ENCODE measurements at places on chromosomes 7 and 10. TPM values are rescaled to one million over a fixed set of nuclear protein-coding genes. Genes with fewer than 3 reads are reported as not detected.

- peak; percentile 18 for DNase-seq
Measured at GRCh38 chr7:37031571-37032257, 307.4 kb upstream of the AOAH start.

- no peak for DNase-seq
Measured at GRCh38 chr10:29670761-29671160, 36.0 kb upstream of the SVIL start.

DNA sequence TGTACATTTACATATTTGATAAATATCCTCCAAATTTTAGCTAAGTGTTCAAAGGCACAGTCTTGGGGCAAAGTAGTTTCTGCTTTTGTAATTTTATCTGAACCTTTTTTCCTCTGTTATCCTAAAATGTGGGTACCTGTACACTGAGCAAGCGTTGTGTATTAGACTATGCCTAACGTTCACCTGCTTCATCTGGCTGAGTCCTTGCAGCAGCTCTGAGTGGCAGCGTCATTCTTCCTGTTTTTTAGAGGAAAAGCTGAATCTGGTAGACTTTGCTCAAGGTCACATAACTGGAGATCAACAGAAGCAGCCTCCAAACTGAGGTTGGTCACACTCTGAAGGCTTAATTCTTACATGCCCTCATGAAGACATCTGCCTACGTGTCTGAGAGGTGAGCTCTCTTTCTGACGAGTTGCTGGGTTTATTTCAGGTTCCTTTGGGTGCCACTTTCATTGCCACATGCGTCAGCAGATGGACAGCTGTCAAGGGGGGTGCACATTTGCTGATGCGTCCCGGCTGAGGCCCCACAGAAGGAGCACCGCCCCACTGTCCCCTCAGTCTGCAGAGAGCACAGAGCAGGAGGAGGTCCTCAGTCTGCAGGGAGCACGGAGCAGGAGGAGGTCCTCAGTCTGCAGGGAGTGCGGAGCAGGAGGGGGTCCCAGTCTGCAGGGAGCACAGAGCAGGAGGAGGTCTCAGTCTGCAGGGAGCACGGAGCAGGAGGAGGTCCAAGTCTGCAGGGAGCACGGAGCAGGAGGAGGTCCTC is 406.5 kb upstream of the SHH start:
- no peak for DNase-seq

CYP3A7 gene
- total RNA-seq: 0.76 TPM

DNA sequence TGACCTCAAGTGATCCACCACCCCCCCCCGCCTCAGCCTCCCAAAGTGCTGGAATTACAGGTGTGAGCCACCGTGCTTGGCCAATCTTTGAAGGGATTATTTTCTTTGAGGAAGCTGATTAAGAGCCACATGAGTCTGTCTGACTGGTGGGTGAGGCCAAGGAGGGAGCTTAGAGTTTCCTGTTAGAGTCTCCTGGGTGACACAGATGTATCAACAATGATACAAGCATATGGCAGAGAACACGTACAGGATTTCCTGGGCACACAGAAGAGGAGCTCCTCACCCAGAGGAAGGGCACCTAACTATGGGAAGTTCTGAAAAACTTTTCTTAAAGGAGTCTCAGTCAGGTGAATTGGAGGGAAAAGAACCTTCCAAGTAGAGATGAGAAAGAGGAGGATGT is 69.4 kb downstream of the GOLGA7B start:
- no peak for DNase-seq

DNA sequence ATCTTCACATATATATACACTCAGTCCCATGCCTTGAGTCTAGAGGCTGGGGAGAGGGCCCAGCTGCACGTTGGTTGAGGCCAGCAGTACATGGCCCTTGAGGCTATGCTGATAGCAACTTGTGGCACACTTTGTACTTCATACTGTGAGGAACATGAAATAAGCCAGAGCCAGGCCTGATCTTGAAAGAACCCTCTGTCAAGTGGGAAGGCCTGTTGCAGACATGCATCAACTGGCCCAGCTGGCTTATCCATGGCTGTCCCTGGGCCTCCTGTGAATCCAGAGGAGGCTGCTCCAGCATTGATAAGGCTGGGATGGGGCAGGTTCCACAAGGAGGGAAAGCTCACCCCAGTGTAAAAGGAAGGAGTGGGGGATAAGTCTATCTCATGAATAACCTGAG is 140.4 kb downstream of the NRF1 start:
- DNase-seq: no peak

NUDT13 gene
- total RNA-seq: 2.5 TPM

CYP3A4 gene
- total RNA-seq: 585 TPM

- no peak for DNase-seq
Measured at GRCh38 chr7:159139202-159139601, 5.5 kb downstream of the VIPR2 start.

GRK5 gene
- 18.5 TPM for total RNA-seq

DNA sequence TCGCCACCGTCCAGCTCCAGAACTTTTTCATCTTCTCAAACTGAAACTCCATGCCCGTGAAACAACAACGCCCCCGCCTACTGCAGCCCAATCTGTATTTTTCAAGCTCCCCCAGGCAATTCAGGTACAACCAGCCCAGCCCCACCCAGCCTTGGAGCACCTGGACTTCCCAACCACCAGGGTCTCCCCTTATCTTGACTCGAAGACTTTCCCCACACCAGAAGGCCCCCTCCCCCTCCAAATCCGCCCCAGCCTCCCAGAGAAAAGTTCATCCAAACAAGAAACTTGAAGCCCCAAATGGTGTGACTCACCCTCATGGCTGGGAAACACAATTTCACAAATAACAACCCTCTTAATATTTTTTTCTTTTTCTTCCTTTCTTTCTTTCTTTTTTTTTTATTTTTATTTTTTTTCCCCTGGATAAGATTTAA is 10.6 kb downstream of the ZCCHC24 start:
- no peak for DNase-seq

CALHM3 gene
- not detected for total RNA-seq

DNA sequence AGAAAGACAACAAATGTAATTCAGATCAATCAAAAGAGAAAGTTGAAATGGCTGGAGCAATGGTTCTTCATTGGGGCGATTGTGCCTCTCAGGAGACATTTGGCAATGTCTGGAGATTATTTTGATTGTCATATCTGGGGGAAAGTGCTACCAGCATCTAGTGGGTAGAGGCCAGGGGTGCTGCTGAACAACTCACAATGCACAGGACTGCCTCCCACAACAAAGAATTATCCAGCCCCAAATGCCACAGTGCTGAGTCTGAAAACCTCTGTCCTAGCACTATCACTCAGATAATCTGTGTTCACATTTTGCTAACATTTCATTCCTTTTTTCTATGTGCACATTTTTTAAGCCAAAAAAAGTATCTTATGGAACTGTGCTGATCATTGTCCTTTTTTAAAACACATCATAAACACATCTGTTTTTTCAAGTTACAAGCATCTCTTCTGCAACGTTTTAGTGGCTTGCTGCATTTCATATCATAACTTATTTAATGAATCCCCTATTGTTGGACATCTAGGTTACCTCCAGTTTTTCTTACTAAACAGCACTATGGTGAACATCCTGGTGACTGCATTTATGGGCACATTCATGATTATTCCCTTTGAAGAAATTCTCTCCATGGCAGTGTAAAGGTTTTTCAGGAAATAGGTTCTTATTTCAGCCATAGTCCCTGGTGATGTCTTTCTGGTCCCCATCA is 114.2 kb downstream of the C10orf105 start:
- DNase-seq: no peak

MINPP1 gene
- total RNA-seq: 22.3 TPM

DNA sequence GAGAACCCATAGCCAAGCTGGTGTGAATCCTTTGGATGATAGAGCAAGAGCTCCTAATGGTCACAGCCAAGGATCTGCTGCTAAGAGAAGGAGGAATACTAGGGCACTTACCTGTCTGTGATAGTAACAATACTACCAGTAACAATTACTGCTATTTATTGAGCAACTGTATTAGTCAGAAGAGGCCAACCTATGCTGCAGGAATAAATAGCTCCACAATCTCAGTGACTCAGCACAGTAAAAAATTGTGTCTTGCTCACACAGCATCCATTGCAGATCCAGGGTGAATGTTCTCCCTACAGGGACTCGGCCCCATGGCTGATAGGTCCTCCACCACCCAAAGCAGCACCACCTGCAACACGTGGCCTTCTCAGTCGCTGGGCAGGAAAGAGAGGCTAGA is 257.6 kb upstream of the ZMIZ1 start:
- DNase-seq: no peak

- no peak for DNase-seq
Measured at GRCh38 chr7:6430271-6430940, 17.3 kb downstream of the DAGLB start.

FMC1 gene
- total RNA-seq: 5.4 TPM

GRCh38 chr7:94559972-94560371 is 50.4 kb downstream of the CASD1 start:
- DNase-seq: no peak

- peak; percentile 87 for DNase-seq
Measured at GRCh38 chr10:72340510-72341261, 14.0 kb downstream of the DNAJB12 start.

ZNF775 gene
- 2.3 TPM for total RNA-seq

DNA sequence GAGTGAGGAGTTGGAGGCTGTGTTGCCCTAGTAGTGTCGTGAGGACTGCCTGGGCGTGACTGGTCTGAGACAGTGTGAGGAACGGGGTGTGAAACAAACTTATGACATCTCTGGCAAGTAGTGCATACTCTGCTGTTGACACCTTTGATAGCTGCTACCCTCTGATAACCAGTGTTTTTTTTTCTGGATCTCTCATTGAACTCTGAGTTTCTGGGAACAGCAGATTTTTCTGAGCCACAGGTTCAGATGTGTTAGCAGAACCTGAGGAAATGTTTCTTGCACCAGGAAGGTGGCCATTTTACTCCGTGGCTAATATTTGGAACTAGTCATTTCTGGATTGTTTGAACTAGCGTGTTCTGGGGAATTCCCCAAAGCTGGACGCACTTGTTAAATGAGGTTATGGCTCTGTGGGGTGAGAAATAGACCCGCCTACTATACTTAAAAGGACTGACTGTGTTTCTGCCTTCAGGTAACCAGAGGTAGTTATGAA is 52.9 kb downstream of the AUTS2 start:
- no peak for DNase-seq

GRCh38 chr10:36171953-36172940 is 530.2 kb upstream of the FZD8 start:
- DNase-seq: no peak

MLLT10 gene
- total RNA-seq: 48.3 TPM

PTPRN2 gene
- total RNA-seq: 34.3 TPM

INSYN2A gene
- total RNA-seq: 6.6 TPM

DNA sequence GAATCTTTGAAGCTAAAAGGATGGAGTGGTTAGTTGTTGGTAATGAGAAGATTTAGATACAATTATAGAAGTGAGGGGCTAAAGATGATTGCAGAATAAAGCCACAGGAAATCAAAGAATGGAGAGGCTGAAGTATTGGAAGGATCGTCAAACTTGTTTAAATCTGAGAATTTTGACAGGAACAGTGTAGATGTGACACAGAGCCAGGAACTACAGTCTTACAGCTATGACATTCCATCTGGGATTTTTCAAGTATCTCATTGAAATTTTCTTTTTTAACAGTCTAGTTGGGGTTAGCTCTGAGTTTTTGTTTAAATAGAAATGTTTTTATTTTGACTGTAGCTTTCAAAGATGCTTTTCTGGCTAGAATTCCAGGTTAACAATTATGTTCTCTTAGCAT is 181.4 kb downstream of the NRG3 start:
- no peak for DNase-seq

GRCh38 chr10:73968098-73968521 is 29.8 kb upstream of the VCL start:
- DNase-seq: no peak

DNA sequence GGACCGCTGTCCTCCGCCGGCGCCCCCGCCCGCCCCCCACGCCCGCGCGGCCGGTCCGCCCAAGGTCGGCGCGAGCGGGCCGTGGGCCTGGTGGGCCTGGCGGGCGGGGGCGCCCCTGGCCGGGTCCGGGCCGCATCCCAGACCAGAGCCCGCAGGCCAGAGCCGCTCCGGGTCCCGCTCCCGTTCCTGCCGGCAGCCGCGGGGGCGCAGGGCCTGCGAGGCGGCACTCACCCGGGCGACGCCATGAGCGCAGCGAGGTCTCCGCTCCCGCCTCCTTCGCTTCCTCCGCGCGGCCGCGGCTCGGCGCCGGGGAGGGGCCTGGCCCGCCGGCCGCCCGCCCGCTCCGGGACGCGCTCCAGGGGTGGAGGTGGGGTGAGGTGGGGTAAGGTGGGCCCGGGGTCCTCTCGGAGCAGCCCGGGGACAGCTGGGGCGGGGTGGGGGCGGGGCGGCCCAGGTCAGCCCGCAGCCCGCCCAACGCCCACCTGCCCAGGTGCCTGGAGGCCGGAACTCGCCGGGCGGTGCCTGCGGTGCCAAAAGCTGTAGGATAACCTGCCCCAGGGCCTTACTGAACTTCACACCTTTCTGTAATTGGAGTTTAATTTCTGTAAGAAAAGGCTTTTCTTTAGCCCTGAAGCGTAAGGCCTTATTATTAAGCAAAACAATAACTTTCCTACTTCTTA is at the start of gene URGCP:
TSS of gene URGCP (minus strand) at position 266 of the 680 bp plus-strand sequence. CDS start at position 245, 21 bp downstream.
- DNase-seq: peak; percentile 79

- DNase-seq: no peak
Measured at GRCh38 chr10:112227331-112227987, 43.9 kb upstream of the GPAM start.

MBL2 gene
- total RNA-seq: not detected

SORCS3 gene
- total RNA-seq: 0.66 TPM
